A549 treated with RU486 at 1 μM for 4 hours (cell line): ENCODE measurements at places on chromosomes 13 and 19. TPM values are rescaled to one million over a fixed set of nuclear protein-coding genes. Genes with fewer than 3 reads are reported as not detected.

Gene LILRA1
- not detected in 5 replicates for total RNA-seq

Gene PSPN
- total RNA-seq: 0.48 to 1.7 TPM (median 0.85 TPM) in 5 replicates

Gene ZFR2
- 0.25 to 0.56 TPM (median 0.48 TPM) in 3 of 5 replicates, not detected in the others for total RNA-seq

Gene CEACAM21
- total RNA-seq: not detected in 5 replicates
